ENCODE measurements at places on chromosomes 2 and 18.

DNA sequence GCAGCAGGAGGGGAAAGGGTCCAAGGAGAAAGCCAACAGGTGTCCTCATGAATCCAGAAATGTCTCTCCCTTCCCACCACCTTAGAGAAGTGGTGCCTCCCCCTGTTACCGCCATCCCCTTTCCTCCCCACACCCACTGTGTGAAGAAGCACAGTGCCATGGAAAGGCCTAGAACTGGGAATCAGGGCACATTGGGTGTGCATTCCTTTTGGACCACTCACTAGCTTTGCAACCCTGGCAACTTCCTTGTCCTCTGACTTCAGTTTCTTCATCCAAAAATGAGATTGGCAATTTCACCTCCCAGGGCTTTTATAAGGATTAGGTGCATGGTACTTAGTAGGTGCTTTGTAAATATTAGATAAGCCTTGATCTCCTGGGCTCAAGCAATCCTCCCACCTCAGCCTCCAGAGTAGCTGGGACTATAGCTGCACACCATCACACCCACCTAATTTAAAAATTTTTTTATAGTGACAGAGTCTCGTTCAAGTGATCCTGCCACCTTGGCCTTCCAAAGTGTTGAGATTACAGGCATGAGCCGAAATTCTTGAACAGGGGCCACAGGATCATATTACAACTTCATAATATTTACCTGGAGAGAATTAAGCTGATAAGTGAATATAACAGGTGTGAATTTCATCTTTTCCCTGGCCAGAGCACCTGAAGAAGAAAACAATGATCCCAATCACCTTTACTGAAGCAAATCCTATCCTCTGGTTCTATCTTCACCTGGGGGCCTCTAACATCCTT lies 97.9 kb upstream of the TAF1B start:
- DNase-seq: peak; percentile 43

DNA sequence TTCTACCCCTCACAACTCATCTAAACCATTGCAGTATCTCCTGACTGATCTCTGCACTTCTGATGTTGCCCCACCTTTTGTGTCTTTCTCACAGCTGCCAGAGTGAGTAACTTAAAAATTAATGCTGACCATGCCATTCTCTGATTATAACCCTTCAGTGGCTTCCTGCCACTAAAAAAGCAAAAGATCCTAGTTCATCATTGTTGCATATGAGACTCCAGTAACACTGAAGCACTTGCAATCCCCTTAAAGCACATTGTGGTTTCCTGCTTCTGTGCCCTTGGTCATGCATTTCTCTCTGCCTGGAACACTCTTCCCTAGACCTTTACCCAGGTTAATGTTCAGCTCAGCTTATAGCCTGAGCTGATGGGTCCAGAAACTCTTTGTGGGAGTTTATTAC lies 95.1 kb upstream of the WDSUB1 start:
- no peak for DNase-seq

- no peak for DNase-seq
Measured at GRCh38 chr2:231627384-231628120, 34.9 kb downstream of the TEX44 start.

GRCh38 chr2:18387441-18388206 lies 172.8 kb downstream of the RDH14 start:
- peak; percentile 78 for DNase-seq

GRCh38 chr2:205700331-205701132 lies 18.2 kb downstream of the NRP2 start:
- peak; percentile 43 for DNase-seq

- DNase-seq: no peak
Measured at GRCh38 chr2:45418532-45418931, 192.5 kb downstream of the SRBD1 start.

DNA sequence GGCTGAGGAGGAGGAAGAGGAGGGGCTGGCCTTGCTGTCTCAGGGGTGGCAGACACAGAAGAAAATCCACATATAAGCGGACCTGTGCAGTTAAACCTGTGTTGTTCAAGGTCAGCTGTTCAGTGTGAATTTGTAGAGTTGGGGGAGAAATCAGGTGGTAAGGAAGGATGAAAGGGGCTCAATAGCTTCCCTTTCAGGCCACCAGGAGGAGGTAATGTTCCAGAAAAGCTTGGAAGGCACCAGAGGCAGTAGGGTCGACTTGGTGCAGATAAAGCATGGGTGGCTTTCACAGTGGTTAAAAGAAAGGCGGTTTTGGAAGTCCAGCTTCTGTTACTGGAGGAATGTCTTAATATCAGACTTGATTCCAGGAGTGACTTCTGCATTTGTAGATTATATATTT lies 167.4 kb downstream of the THSD7B start:
- peak; percentile 53 for DNase-seq
